ACHN (cell line): ENCODE measurements at places on chromosomes 11 and 22.

- no peak for DNase-seq
Observed at GRCh38 chr22:32342977-32343376, 14.7 kb upstream of the RFPL3 start.

- no peak for DNase-seq
Observed at GRCh38 chr22:49218142-49218541, 609.5 kb downstream of the BRD1 start.

- DNase-seq, result peak; percentile 47
Observed at GRCh38 chr11:57527056-57527631, 3.4 kb downstream of the TIMM10 start.

GRCh38 chr11:111870522-111870885 is 877 bp downstream of the ALG9 start:
- DNase-seq, result no peak

DNA sequence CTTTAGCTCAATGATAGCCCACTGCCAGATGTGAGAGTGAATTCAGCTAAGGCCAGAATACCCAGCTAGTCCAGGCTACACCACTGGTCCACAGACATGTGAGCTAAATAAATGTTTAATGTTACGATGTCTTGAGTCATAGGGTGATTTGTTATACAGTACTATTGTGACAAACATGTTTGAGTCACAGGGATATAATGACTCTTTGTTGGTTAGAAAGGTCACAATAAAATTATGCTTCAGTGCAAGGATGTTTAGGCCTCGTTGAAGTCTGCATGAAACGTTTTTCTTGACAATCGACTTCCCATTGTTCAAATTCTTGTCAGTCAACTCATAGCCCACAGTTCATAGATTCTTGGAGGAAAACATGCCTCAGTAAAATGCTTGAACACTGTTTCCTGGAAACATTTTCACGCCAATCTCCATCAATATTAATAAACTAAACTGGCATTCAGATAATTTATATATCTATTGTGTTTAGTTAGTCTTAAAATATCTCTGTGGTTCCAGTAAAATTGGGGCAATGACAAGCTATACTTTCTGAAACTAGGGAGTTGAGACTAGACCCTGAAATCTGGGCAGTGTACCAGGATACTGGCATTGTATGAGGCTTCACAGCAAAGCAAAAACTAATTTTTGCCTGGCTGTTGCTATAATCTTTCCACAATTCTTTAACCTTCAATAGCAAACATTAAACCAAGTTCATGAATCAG is 650.8 kb upstream of the KIRREL3 start:
- peak; percentile 39 for DNase-seq

DNA sequence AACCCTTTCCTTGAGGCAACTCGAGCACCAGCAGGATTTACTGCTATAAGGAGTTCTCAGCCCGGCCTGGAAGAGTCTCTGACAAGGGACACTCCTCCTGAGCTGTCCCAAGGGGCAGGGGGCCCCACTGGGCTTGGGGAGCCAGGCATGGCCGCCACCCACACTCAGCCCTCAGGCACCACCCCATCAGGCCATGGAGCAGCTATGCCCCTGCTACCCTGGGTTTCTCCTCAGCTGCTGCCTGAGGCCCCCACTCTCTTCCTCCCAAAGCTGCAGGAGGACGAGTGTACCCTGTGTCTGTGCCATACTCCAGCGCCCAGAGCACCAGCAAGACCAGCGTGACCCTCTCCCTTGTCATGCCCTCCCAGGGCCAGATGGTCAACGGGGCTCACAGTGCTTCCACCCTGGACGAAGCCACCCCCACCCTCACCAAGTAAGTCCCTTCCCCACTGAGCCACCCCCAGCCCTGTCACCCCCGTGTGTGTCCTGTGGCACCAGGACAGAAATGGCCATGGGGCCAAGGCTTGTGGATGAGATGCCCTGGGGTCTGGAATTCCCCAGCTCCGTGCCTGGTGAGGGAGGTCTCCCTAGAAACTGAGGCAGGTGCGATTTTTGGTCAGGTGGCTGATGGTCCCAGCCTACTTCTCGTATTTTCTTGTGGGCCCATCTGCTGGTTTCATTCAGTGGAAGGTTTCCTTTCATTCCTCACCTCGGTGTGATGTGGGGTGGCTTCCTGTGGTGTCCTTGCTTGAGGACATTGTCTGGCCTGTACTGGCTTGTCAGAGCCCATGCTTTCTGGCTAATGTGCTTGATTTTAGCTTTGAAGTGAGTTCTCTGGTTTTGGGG is 28.4 kb downstream of the TAB1 start:
- no peak for DNase-seq

GRCh38 chr11:6225896-6226295 is 8.5 kb downstream of the FHIP1B start:
- DNase-seq, result no peak

DNA sequence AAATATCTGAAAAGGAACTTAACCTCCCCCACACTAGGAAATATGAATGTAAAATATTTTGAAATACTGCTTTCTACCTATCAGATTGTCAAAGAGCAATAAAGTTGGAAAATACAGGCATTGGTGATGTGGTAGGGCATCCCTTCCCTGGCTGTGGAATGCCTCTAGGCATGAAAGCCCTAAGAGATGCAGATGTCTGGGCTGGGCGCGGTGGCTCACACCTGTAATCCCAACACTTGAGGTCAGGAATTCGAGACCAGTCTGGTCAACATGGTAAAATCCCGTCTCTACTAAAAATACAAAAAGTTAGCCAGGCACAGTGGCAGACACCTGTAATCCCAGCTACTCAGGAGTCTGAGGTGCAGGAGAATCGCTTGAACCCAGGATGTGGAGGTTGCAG is 22.0 kb downstream of the ARAP1 start:
- no peak for DNase-seq

DNA sequence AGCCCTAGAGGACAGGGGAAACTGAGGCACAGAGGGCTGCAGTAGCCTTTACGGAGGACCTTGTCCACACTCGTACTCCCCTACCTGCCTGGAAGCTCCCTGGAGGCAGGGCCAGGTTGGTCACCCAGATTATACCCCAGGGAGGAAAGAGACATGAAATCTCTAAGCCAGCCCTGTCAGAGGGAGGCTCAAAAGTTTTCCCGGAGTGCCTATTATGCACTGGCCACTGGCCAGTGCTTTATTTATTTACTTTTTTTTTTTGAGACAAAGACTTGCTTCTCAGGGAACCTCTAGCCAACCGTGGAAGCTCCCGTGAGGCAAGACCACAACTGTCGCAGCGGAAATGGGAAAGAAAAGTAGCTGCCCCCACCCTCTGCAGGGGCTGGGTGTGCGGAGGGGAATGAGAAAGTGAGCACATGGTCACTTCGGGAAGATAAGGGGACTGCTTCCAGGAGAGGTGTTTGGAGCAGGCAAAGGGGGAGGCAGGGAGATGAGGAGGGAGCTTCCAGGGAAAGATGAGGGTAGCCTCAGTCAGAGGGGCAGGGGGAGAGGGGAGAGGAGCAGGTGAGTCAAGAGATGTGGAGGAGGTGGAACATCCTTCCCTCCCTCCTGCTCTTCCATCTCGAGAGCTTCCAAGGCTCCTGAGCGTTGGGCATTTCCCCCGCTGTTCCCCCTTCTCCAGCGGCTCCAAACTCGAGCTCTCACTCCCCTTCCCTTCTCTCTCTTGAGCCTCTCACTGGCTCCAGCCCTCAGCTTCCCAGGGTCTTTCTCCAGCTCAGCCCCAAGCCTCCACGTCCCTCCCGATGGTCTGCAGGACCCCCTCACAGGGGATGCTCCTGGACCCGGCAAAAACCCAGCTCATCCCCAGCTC is 4.3 kb downstream of the IL2RB start:
- DNase-seq, result no peak

DNA sequence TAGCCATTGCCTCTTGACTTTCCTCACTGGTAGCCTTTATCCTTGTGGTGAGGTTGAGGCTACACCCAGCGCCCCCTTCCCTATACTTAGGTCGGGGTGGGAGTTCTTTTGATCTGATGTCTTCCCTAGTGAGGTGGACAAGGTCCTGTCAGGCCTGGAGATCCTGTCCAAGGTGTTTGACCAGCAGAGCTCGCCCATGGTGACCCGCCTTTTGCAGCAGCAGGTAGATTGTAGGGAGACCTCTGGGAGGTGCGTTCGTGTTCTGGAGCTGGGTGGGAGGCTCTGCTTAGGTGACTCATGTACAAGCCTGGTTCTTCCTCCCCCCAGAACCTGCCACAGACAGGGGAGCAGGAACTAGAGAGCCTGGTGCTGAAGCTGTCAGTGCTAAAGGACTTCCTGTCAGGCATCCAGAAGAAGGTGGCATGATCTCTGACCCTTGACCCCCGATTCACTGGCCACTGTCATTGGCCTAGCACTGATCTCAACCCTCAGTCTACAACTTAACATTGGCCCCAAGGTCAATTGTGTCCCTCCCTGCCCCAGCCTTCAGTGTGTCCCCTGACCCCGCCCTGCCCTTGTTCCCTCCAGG is 4.9 kb downstream of the INPPL1 start:
- DNase-seq, result no peak
